H4 (cell line): ENCODE measurements at places on chromosomes 12 and 14. TPM values are rescaled to one million over a fixed set of nuclear protein-coding genes. Genes with fewer than 3 reads are reported as not detected.

Gene GZMH
- total RNA-seq: not detected in 2 replicates

Gene COX8C
- not detected in 2 replicates for total RNA-seq

Gene RASSF9
- 0.23 and 0.54 TPM in 2 replicates for total RNA-seq

Gene TAS2R8
- total RNA-seq: not detected in 2 replicates

Gene LALBA
- not detected in 2 replicates for total RNA-seq

Gene RHEBL1
- total RNA-seq: 0.99 and 2.4 TPM in 2 replicates

Gene GABARAPL1
- total RNA-seq: 73.5 and 75.5 TPM in 2 replicates

Gene RNASE4
- 14.7 and 22.2 TPM in 2 replicates for total RNA-seq

Gene NRXN3
- total RNA-seq: 0.37 and 0.39 TPM in 2 replicates

Gene RNASE11
- total RNA-seq: not detected in 2 replicates

Gene OTX2
- not detected in 2 replicates for total RNA-seq

Gene ELK3
- total RNA-seq: 15.1 and 17.8 TPM in 2 replicates

Gene PLEKHD1
- 0.23 TPM in 1 of 2 replicates, not detected in the other for total RNA-seq

Gene TAS2R13
- 0.08 and 0.17 TPM in 2 replicates for total RNA-seq

Gene BCDIN3D
- 4.9 and 6.4 TPM in 2 replicates for total RNA-seq

Gene MIP
- total RNA-seq: 0.17 TPM in 1 of 2 replicates, not detected in the other

Gene OVCH1
- total RNA-seq: not detected in 2 replicates

Gene KRT8
- 20.7 and 27.7 TPM in 2 replicates for total RNA-seq

Gene DNAI7
- total RNA-seq: 0.23 and 0.60 TPM in 2 replicates

Gene FIGNL2
- not detected in 2 replicates for total RNA-seq
